ENCODE measurements at places on chromosomes 5 and 9.

- H3K36me3 ChIP-seq, result no peaks in the 10 kb centered on the region
- H3K4me1 ChIP-seq, result 0 out of 2 replicates have a peak, but pooled peaks cover 6% of the 10 kb centered on the region
- H3K27ac ChIP-seq, result no peak overlapping the region
- peak overlapping the region; percentile 55 for H3K4me3 ChIP-seq
Measured at GRCh38 chr9:127612939-127613582, 984 bp downstream of the STXBP1 start.

- H3K4me3 ChIP-seq, result no peak overlapping the region
- no peaks in the 10 kb centered on the region for H3K27me3 ChIP-seq
- H3K4me1 ChIP-seq, result 0 out of 2 replicates have a peak, but pooled peaks cover 8% of the 10 kb centered on the region
- no peaks in the 10 kb centered on the region for H3K36me3 ChIP-seq
Measured at GRCh38 chr9:747567-747966, 93.9 kb upstream of the DMRT1 start.

DNA sequence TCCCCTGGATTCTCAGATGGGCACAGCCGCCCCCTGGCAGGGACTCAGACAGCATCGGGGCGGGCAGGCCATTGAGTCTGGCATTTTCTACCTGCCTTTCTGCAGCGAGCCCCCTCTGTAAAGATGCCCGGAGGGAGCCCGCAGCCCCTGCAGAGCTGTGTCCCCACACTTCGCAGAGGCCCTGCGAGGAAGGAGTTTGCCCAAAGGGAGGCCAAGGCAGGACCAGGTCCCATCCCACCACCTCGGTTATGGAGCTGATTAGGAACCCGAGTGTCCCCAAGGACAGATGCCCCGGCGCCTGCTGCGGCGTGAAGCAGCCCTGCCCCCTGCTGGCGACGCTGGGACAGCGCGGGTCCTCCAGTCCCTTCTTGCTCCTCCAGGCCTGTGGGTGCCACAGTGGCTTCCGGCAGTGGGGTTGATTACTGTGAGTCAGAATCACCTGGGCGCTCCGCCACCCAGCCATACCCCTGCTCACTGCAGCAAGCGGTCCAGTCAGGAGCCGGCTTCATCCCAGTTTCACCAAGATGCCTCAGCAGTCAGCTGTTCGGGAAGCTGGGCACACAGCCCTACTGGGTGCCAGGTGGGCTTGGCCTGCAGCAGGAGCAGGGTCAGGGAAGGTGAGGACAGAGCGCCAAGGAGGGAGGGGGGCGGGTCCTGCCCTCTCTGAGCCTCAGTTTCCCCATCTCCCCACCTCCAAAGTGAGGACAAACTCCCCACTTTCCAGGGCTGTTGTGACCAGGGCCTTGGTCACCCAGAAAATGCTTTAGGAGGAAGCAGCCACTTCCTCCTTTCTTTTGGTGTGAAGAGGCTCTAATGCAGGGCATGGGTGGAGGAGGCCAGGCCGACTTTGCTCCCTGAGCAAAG is 117.2 kb downstream of the RXRA start:
- H3K4me1 ChIP-seq, result 0 out of 2 replicates have a peak, but pooled peaks cover 2% of the 10 kb centered on the region
- H3K4me3 ChIP-seq, result no peak overlapping the region
- no peaks in the 10 kb centered on the region for H3K27me3 ChIP-seq
- no peaks in the 10 kb centered on the region for H3K36me3 ChIP-seq
- peak; percentile 85 for DNase-seq

DNA sequence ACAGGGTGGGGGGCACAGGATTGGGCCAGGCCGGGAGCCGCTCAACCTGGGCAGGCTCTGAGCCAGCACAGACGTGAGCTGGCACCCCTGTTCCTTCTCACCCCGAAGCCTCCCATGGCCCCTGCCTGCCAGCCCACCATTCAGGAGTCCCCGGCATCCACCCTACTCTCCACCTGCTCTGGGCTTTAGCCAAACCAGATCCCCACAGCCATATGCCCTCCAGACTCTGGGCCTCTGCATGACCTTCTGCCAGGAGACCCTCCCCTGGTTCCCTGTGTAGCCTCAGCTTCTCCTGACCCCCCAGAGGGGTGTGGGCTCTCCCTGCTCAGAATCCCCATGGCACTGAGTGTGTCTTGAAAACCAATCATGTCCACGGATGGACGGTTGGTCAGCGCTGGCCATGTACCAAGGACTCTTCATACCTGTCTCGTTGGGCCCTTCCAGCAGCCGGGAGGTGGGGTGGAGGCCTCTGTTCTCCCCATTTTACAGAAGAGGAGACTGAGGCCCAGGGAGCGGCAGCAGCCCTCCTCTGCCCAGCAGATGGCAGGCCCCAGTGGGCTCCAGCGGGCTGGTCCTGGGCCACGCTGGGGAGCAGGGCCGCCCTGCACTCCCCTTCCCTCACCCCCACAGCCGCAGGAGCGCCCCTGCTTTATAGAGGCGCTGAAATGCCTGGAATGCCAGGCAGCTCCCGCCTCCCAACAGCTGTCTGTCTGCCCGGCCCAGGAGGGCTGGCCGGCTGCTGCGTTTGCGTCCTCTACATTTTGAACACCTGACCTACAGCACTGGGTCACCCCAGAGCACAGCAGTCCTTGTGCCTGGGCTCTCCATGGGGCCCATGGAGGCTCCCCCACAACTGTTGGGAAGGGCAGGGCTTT is 3.5 kb upstream of the MYMK start:
- H3K27ac ChIP-seq, result no peak overlapping the region
- H3K4me3 ChIP-seq, result no peak overlapping the region
- no peaks in the 10 kb centered on the region for H3K36me3 ChIP-seq
- peaks cover 4% of the 10 kb centered on the region for H3K4me1 ChIP-seq

DNA sequence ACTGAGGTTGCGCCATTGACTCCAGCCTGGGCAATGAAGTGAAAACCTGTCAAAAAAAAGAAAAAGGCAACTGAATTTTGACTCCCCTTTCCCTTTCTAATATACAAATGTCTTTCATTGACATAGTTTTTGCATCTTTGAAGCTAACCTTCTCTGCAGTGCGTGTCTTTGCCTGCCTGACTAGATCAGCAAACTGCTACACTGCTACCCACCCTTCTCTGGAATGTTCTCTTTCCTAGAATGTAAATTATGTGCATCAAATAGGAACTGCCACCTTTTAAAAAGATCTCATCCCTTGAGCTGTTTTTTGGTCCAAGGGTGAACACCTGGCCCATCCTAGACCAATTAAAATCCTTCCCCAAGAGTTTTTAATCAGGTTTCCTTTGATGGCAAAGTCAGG is 127.6 kb downstream of the SLC28A3 start:
- no peak overlapping the region for H3K27ac ChIP-seq
- no peak for DNase-seq
- H3K27me3 ChIP-seq, result no peaks in the 10 kb centered on the region
- H3K36me3 ChIP-seq, result no peaks in the 10 kb centered on the region

DNA sequence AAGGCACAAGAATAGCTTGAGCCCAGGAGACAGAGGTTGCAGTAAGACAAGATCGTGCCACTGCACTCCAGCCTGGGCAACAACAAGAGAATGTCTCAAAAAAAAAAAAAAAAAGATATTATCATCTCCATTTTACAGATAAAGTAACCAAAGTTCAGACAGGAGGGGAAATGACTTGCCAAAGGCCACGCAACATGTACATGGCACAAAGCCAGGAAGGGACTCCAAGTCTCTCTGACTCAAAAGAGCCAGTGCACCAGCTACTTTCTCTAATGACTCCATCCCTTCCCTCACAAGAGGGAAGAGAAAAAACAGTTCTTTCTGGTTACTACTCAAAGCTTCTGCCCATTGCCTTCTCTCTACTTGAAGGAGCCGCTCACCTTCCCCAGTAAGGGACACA is 34.1 kb downstream of the SIL1 start:
- peak overlapping the region; percentile 58 for H3K27ac ChIP-seq
- no peaks in the 10 kb centered on the region for H3K27me3 ChIP-seq
- no peak for DNase-seq
- peaks cover 28% of the 10 kb centered on the region for H3K4me1 ChIP-seq
- no peak overlapping the region for H3K4me3 ChIP-seq
- H3K36me3 ChIP-seq, result no peaks in the 10 kb centered on the region

DNA sequence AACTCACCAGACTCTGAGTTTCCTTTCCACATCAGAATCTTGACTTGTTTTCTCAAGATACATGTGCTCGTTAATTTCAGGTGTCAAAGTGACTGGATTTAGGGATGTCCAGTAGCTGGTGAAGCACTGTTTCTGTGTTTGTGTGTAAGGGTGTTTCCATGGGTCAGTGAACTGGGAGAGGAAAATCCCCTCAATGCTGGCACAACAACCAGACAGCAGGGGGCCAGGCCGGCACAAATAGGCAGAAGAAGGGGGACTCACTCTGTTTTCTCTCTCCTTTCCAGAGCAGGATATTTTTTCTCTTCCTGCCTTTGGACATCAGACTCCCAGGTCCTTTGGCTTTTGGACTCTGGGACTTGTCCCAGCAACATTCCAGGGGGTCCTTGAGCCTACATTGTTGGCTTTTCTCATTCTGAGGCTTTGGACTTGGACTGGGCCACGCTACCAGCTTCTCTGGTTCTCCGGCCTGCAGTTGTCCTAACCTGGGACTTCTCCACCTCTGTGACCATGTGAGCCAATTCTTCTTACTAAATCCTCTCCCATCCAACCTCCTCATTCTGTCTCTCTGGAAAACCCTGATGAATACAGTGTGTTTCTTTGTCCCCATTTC is 144.0 kb downstream of the CAAP1 start:
- H3K27ac ChIP-seq, result no peak overlapping the region
- H3K36me3 ChIP-seq, result no peaks in the 10 kb centered on the region
- no peak overlapping the region for H3K4me3 ChIP-seq
- no peaks in the 10 kb centered on the region for H3K27me3 ChIP-seq

DNA sequence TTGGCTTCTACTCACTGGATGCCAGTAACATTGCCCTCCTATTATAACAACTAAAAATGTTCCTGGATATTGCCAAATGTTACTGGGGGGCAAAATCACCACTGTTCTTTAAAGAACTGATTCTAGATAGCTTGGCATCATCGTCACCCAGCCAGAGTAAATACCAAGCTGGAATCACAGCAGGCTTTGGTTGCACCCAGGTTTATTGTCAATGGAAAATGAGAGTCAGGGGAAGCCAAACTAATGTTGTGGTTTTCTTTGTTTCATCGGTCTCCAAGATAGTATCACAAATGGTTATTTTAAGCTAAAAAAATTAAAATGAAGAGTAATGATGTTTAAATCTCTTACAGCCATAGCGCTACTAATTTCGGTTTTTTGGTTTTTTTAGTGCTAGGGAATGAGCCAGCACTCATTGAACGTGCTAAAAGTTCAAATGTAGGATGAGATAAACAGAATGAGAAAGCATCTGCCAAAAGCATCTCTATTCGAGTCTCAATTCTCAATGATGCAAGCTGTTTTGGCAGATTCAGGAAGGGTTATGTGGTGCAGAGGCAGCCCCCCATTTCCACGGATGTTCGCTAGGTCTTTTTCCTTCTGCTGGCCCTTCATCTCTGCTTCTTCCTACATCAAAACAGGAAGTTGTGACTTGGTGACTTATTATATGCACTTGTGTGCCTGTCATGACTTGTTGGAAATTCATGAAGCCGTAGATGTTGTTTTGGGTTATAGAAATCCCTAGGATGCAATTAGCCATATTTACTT is 558.0 kb downstream of the EBF1 start:
- H3K36me3 ChIP-seq, result no peaks in the 10 kb centered on the region
- H3K27ac ChIP-seq, result no peak overlapping the region
- no peak overlapping the region for H3K4me3 ChIP-seq
- H3K4me1 ChIP-seq, result no peaks in the 10 kb centered on the region
- DNase-seq, result no peak

- H3K36me3 ChIP-seq, result no peaks in the 10 kb centered on the region
- DNase-seq, result no peak
- H3K4me3 ChIP-seq, result no peak overlapping the region
- no peaks in the 10 kb centered on the region for H3K27me3 ChIP-seq
- no peaks in the 10 kb centered on the region for H3K4me1 ChIP-seq
- no peak overlapping the region for H3K27ac ChIP-seq
Measured at GRCh38 chr9:15843931-15844330, 291.1 kb downstream of the CCDC171 start.

DNA sequence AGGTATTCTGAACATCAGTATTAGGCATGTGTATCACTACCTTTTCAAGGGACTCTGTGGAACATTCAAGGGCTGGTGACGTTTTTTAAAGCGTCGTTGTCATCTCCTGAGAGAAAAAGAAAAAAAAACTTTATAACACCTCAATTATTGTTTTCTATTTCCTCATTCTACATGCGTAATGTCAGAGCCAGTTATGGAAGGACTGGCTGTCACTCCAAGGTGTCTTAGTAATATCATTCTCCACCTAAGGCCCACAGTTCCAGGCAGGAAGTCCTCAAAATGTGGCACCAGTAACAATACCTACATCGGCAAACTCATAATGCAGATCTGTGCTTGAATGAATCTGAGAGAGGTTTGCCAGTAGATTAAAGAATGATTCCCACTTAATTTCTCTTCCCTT is 210.2 kb downstream of the SAXO1 start:
- no peak overlapping the region for H3K4me3 ChIP-seq
- DNase-seq, result no peak
- H3K36me3 ChIP-seq, result no peaks in the 10 kb centered on the region
- H3K27me3 ChIP-seq, result no peaks in the 10 kb centered on the region
- H3K4me1 ChIP-seq, result no peaks in the 10 kb centered on the region
- no peak overlapping the region for H3K27ac ChIP-seq

DNA sequence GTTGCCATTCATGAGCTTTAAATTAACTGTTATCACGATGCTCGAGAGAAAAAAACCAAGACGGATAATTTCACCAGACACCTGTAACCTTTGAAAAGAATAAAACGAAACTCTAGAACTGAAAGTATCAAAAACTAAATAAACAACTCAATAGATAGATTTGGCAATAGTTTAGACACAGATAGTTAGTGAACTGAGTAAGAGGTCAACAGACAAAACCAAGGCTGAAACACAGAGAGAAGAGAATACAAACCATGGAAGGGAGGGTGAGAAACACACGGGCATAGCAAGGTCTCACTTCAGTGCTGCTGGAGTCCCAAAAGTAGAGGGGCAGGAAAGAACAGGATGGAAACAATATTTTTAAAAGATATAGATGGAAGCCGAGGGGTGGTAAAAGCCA is 3.3 kb upstream of the OR2V1 start:
- H3K27ac ChIP-seq, result no peak overlapping the region
- H3K4me3 ChIP-seq, result no peak overlapping the region
- H3K27me3 ChIP-seq, result no peaks in the 10 kb centered on the region
- no peak for DNase-seq

Measured in Caco-2 (cell line).